ENCODE measurements at places on chromosomes 11 and 22.

DNA sequence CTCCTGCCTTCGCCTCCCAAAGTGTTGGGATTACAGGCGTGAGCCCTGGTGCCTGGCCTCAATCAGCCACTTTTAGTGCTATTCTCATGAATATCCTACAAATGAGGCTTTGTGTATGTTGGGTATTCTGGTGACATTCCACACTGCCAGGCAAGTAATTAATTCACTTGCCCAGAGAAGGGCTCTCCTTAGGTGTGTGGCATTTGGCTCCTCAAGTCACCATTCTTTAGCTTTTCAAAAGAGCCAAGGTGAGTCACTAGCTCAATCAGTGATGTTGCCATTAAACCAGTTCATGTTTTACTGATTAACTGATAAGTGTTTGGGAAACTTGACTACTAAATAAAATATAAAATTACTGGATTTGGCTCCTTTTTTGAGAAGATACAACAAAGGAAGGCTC, 52.2 kb downstream of the SLC25A17 start:
- DNase-seq = no peak

GRCh38 chr11:88352139-88352538, 14.6 kb upstream of the CTSC start:
- DNase-seq = no peak

- no peak for DNase-seq
Measured at GRCh38 chr11:61012737-61013215, 41.3 kb downstream of the CD6 start.

DNA sequence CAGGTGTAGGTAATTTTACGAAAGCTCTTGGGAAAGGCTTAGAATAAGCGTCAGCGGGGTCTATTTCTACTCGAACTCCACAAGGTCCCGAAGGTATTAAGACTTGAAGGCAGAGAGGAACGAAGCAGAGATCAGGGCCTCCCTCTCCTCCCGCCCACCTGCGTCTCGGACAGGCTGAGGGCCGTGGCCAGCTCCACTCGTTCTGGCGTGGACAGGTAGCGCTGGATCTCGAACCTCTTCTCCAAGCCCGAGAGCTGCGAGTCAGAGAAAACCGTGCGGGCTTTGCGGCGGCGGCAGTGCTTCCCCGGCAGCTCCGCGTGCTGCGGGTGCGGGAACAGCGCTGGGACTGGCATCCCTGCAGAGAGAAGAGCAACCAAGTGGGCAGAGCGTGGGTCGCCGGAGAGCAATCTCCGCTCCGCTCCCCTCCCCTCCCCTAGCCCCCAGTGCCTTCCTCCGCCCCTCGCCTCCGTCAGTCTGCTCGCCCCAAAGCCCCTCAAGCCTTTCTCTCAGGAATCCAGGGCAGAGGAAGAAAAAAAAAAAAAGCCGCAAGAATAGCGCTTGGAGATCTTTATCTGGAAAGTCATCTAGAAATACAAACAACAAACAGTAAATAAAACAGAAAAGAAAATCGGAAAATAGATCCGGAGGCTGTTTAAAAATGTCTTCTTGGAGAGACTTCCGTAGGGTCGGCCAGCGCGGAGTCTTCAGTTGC, 2.4 kb downstream of the BSX start:
- DNase-seq = no peak

DNA sequence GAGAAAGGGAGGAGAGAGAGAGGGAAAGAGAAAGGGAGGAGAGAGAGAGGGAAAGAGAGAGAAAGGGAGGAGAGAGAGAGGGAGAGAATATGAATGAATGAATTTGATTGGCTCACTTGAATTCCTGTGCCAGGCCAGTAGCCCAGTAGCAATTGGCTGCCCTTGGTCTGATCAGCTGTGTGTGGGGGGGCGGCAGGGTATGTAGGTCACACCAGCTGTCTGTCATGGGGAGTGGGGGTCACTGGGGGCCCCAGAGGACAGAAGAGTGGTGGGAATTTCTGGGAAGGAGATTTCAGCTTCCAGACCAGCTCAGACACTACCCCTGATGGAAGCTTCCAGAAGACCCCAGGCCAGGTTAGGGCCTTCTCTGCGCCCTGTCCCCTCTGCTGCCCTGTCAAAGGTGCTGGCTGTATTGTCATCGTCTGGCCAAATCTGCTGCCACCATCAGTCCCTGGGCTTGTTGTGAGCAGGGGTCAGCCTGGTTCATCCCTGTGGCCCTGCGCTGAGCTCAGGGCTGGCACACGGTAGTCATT, 21.1 kb downstream of the MPPED1 start:
- no peak for DNase-seq

GRCh38 chr11:44180107-44180506, 84.6 kb downstream of the EXT2 start:
- no peak for DNase-seq
